ENCODE measurements at places on chromosomes 6 and 20.
A peak's percentile ranks its signal among the peaks of the same experiment; 100 is the strongest.

- no peak for DNase-seq
These were observed 34.7 kb downstream of the FILIP1 start for GRCh38 chr6:75458895-75459294.

DNA sequence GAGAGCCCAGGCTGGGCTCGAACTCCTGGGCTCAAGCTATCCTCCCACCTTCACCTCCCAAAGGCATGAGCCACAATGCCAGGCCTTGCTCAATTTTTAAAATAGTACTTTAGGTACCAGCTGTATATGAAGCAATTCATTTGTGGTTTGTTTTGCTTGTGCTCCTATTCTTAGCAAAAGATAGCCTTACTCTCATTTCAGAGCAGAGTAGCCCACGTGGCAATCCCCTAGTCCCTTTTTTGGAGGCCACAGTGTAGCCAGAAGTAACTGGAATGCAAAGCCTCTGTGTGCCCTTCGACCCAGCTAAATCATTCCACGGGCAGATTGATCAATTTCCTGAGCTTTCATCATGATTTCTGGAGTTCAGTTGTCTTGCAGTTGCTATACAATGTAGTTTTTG is 372.2 kb downstream of the NRN1 start:
- no peak for DNase-seq

DNA sequence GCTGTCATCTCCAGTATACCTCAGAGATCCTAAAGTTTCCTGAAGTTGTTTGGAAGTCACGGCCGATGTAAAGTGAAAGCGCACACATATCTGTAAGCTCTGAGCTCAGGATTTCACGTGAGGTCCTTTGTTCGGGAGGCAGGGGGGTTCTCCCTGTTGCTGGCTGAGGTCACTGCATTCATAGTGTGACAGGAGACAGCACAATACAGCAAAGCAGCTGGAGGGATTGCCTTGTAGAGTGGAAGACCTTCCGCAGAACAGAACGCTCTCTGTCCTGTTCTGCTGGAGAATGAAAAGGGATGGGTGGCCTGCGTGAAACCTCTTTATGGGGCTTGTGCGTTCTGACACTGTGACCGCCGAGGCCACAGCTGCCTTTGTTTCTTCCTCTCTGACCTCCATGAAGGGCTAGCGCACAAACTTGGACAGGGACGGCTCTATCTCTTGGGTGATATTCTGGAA is 13.4 kb upstream of the SERPINB1 start:
- no peak for DNase-seq

DNA sequence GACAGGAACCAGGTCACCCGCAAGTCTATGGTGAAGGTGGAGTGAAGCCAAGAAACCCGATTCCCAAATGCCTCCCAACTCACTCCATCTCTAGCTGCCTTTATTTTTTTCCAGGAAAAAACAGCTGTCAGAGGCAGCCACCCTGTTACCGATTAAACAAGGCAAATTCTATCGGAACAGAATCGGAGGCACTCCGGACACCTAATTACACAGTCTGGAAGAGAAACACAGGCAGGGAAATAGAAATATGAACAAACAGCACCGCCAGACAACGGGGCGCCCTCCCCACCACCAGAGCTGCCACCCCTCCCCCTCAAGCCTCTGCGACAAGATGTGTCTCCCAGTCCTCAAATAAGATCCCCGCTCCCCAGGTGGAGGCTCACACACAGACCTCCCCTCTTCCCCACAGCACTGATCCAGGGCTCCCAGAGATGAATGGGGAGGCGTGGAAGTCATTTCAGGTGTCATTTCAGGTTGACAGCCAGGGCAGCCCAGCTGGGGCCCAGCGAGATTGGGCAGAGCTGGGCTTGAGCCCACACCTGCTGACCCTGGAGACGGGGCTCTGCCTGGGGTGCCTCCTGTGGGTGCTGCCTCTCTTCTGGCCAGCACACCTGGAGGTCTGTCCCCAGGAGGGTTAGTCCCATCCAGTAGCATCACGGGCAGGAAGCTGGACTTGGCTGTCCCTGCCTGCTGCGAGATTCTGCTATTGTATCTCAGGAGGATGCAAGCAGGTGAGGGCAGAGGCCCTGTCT is 19.8 kb upstream of the VSTM2L start:
- DNase-seq = no peak

DNA sequence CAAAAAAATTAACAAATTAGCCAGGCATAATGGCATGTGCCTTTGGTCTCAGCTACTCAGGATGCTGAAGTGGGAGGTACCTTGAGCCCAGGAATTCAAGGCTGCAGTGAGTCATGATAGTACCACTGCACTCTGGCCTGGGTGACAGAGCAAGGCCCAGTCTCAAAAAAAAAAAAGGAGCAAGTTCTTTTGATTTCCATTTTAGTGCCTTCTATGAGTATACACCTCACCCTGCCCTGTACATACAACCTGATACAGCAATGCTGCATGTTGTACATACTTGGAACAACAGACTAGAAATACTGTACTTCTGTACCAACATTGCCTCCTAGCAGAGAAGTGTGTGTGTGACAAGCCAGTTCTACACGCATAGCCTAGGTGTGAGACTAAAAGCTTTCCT is 97.3 kb upstream of the CARMIL1 start:
- DNase-seq = no peak

- DNase-seq = no peak
These were observed 10.4 kb downstream of the IGF2R start for GRCh38 chr6:159979136-159979874.

DNA sequence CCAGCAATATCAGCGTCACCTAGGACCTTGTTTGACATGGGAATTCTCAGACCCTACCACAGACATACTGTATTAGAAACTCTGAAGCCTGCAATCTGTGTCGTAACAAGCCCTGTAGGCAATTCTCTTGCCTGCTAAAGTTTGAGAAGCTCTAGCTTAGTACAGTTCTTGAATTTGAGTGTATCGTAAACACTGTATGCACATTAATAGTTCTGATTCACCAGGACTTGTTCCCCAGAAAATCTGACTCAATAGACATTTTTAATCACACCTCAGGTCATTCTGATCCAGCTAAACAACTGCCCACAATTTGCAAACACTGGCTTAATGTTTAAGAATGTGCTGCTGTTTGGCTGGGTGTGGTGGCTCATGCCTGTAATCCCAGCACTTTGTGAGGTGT is 414.3 kb downstream of the TFAP2A start:
- DNase-seq = no peak

- no peak for DNase-seq
These were observed 7.8 kb downstream of the QRSL1 start for GRCh38 chr6:106637051-106637716.

GRCh38 chr6:23414051-23414445 is 712.0 kb upstream of the NRSN1 start:
- no peak for DNase-seq

DNA sequence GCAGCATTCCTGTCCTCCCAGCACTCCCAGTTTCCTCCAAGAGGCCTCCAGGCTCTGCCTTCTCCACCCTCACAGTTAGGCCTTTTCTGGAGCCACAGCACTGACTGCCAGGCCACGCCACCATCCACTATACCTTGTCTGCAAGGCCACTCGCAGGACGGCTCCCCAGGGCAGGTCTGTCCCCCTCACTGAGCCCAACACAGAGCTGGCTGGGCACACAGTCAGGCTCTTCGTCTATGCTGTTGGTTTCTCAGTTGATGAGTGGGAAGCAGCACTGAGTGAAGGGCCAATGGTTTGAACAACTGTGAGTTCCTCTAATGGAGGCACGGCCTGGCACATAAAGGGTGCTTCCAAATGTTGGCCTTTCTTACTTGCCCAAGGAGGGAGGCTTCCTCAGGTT is 95.2 kb downstream of the GRM4 start:
- DNase-seq = no peak

DNA sequence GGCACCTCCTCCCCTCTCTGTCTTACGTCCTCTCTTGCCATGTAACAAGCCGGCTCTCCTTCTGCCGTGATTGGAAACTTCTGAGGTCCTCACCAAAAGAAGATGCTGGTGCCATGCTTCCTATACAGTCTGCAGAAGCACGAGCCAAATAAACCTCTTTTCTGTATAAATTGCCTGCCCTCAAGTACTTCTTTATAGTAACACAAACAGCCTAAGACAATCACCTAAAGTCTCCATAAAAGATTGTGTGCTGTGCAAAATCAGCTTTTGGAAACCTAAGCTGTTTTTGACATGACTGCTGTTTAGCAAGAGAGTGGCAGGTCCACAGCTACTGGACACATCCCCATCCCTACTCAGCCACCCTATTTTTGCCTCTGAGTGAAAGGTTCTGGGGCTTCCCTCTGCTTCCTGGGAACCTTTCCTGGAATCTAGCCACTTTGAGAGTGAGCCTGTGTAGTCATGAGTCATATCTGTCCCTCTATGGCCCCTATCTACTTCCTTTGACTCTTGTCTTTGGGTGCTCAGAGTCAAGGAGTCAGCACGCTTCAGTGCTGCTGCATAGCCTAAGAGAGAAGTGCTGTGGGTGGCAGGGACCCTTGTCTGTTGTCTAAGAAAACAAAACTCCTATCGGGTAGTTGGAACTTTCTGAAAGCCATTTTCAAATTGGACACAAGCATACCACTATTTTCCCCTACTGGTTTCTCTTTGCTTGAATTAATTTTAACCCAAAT is 110.0 kb downstream of the PPP1R14C start:
- no peak for DNase-seq

GRCh38 chr6:29908710-29909109 is 33.6 kb upstream of the HLA-A start:
- no peak for DNase-seq

DNA sequence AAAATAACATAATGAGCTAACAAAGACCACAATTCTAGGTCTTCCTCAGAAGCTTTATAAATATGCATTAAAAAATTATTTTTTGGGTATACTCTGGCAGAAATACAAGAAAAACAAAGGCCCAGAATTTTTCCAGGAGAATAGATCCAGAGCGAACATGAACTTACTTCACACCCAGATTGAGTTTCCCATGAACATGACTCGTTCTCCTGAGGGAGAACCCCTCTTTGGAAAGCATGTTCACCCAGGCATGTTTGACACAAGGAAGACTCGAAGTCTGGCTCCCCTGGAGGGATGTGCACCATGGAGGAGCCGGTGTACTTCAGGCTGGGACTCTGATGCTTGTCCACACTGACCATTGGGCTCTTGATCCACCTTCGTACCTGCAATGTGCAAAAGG is 56.1 kb downstream of the SGK1 start:
- no peak for DNase-seq

GRCh38 chr6:13428583-13429405 is 58.6 kb downstream of the GFOD1 start:
- DNase-seq = no peak

- DNase-seq = no peak
These were observed 15.7 kb downstream of the ADISSP start for GRCh38 chr20:3751675-3752385.

DNA sequence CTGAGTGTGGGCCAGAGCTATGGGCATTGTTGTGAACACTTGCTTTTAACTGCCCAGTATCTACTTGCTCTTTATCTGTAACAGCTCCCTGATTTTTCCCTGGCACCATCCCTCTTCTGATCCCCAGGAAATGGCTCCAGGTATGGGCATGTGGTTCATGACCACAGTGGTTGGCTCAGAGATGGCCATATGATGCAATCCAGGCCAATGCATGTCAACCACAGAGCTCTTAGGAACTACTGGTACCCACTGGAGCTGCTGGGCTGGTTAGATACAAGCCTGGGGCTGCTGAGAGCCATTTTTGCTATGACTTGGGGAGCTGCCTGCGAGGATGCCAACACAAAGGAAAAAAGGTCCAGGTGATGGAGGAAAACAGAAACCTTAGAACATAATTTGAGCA is 55.6 kb downstream of the KCNB1 start:
- DNase-seq = no peak

GRCh38 chr20:17611540-17612286 is 41.8 kb downstream of the DSTN start:
- no peak for DNase-seq

- DNase-seq = no peak
These were observed 10.2 kb upstream of the BEND6 start for GRCh38 chr6:56944661-56945060.

DNA sequence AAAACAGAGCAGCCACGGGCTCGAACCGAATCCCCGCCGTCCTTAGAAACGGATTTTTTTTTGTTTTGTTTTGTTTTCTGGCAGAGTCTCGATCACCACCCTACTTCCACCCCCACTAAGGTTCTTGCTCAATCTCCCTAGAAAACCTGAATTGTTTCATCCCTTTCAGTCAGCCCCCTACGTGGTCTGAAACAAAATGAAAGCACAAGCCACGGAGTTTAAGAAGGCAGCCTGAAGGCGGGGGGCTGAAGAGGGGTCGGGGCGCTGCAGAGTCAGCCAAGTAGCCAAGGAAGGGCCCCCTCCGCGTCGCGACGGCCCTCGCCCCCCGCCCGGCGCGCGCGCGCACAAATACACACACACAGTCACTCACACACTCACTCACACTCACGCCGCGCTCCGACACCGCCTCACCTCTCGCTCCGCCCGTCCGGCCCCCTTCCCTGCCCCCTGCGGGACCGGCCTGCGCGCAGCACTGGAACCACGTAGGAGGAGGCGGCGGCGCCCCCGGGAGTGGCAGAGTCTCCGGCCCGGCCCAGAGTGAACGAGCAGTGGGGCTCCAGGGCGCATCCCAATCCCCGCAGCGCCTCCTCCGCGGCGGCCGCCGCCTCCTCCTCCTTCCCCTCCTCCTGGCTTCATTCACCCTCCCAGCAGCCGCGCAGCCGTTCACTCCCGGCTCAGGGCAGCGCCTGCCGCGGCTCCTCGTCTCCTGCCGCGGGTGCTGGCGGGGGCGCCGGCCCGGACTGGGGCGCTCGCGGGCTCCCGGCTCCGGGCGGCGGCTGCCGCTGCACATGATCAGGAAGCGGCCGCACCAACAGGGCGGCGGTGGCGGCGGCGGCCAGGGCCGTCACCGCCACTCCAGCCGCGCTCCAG is 1.4 kb downstream of the ATXN1 start:
- peak; percentile 92 for DNase-seq

Measured in mucosa of gallbladder (tissue), 1 donor.